ENCODE measurements at places on chromosomes 1 and 21.
A peak's percentile ranks its signal among the peaks of the same experiment; 100 is the strongest.

- peak; percentile 96 for DNase-seq
Observed at GRCh38 chr21:27581168-27581567, 614.3 kb upstream of the ADAMTS5 start.

DNA sequence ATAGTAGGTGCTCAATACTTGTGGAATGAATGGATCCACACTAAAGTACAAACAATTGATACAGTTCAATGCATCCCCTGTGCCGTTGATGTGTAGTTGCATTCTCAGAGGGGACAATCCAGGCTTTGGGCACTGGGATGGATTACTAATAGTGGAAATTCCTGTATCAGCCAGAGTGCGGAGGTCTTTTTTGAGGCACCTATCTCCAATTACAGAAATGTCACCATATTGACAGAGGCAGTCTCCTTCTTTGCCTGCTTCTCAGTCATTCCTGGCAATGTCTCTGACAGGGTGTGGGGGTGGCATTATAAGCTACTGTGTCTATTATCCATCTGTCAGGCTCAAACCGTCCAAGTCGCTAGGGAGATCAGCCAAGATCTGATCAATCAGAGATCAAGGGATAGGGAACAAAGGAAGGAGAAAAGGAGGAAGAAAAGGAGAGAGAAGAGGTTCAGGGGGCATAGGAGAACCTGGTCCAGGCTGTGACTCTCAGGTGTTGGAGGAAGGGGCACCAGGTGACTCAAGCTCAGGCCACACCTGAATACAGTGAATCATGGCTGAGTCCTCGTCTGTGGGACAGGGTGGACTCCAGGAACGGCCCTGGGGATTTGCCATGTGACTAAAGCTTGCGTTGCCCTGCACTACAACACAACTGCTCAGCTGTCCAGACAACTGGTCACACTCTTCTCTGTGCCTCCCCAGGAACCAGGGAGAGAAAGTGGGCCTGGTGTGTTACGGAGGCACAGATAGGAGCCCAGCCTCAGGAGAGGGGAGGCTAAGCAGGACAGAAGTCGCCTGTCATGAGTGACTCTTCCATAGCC lies 3.4 kb upstream of the LAMB3 start:
- DNase-seq: peak; percentile 97

DNA sequence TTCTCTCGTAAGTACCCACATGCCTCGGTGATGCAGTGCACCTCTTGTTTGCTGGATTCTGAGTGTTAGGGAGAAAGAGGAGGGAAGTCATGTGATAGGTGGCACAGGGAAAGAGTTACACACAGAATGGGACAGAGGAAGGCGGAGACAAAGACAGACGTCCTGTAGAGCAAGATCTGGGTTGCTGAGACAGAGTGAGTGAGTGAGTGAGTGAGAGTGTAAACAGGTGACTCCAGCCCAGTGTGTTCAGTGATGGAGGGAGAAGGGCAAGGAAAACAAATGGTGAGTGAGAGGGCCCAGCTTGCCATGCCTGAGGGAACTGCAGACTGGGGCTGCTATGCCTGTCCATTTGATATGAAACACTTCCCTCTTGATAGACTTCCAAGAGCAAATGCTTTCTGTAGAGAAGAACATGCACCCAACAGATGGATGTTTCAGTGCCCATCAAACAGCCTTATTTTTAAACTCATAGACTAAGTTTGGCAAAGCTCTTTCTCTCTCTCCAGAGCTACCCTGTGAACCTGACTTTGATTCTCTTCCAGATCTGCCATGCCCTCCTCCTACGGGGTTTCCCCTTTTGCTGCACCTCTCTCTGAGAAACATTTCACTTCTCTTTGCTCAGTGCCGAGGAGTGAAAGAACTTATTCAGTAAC lies 209.9 kb upstream of the COA6 start:
- no peak for DNase-seq

- no peak for DNase-seq
Observed at GRCh38 chr1:226706684-226707083, 32.4 kb downstream of the ITPKB start.

DNA sequence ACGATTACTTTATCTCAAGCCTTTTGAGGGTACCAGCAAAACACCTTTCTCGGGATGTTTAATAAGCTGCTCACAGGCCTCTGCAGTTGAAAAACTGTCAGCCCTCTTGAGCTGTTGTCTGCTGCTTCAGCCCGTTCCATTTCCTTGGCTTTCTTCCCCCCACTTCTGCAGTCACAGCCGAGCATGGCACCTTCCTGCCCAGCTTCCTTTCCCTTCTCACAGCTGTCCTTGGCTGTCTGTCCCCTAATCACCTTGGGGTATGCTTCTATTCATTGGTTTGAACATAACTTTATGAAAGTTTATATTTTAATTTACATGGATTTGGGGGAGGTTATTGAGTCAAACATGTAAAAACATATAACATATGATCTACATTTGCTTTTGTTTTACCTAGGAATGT lies 6.9 kb upstream of the PROX1 start:
- DNase-seq: no peak

DNA sequence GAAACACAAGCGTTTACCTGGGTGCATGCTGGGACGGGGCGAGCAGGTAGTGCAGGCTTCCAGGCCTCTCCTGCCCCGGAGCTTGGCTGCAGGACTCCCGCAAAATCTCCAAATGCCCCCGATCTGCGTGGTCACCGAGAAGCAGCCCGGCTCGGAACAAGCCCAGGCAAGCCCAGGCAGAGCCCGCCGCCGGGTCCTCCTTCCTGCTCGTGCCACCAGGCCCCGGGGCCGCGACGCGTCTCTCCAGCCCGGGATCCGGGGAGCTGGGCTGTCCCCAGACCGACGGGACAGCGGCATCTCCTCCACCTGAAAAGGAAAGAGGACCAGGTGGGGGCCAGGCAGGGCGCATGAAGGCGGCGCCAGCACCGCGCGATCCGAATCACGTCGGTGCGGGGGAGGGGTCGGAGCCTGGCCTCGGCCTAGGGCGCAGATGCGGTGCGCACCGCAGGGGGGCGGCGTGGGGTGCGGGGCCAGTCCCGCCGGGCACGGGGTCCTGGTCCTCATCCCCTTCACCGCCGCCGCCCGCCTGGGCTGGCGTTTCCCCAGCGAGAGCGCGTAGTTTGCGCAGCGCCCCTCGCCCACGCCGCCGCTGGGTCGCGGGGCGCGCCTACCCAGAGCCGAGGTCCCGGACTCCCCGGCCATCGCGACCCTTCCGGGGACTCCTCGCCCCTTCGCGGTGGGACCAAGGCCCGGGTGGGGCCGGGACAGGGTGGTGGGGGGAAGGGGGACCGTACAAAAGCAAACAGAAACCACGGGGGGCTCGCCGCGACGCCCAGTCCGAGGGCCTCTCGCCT lies 52.4 kb upstream of the H6PD start:
- DNase-seq: peak; percentile 67

- DNase-seq: peak; percentile 10
Observed at GRCh38 chr1:235867903-235868469, 1.3 kb upstream of the LYST start.

- DNase-seq: no peak
Observed at GRCh38 chr1:239657291-239657690, 270.9 kb downstream of the CHRM3 start.

GRCh38 chr1:233480198-233480597 lies 133.7 kb upstream of the KCNK1 start:
- no peak for DNase-seq

DNA sequence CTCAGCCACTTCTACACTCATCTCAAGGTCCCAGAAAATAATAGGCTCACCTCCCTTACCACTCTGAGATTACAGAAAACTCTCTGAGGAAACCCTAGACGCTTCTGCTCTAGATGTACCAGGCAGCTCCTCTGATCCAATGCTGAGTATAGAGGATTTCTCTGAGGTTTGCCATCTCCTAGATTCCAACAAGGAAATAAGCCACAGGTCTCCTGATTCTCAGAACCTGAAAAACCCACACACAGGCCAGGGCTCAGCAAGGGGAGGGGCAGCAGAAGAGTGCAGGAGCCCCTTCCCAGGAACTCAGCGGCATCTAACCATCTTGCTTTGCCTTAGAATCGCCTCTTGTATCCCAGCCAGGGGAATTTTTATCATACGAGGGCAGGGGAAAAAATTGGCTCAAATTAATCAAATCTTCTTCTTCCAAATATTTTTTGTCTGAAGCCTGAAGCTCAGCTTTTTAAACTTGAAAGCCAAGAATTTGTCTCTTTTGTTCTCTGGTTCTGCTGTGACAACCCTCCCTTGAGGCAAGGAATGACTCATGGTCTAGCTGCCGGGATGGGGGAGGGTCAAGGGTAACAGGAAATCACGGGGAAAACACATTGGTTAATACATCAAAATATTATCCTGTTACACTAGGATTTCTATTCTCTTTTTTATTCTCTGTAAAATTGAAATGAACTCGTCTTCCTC lies 30.8 kb downstream of the GORAB start:
- peak; percentile 77 for DNase-seq

GRCh38 chr1:170732252-170732588 lies 68.3 kb downstream of the PRRX1 start:
- no peak for DNase-seq

DNA sequence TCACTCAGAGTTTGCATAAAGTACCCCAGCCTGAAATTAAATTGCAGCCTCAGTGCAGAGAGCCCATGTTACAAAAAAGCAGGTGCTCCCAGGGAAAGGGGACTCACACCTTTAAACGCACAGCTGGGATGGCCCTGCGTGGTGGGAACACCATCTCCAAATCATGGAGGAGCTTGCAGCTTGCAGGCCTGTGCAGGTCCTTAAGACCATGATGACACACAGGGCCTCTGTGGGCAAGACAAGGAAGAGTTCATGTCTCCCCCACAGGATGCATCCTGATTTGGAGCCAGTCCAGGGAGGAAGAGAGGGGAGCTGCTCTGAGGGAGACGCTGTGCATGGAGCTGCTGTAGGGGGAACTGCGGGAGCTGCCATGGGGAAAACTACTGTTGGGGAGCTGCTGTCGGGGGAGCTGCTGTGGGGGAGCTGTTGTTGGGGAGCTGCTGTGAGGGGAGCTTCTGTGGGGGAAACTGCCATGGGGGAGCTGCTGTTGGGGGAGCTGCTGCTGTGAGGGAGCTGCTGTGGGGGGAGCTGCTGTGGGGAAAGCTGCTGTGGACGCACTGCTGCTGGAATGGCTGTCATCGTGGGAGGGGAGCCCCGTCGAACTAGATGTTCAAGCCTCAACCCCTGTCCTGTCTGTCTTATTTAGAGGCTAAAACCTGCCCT lies 113.9 kb downstream of the MATN1 start:
- no peak for DNase-seq

DNA sequence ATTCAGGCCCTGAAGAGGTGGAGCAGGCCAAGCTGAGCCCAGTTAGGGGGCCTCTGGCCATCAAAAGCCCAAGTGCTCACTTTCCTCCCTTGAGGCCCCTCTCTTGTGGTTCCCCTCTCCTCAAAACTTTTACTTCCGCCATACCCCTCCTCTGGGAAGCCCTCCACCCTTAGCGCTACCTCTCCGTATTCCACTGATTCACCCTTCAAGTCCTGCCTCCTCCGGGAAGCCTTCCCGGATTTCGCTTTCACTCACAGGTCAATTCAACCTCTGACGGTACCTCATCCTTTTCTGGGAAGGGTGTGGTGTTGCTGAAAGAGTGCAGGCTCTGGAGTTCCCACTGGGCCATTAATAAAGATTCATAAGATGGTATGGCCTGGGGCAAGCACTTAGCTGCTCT lies 19.1 kb downstream of the SPOCD1 start:
- no peak for DNase-seq

DNA sequence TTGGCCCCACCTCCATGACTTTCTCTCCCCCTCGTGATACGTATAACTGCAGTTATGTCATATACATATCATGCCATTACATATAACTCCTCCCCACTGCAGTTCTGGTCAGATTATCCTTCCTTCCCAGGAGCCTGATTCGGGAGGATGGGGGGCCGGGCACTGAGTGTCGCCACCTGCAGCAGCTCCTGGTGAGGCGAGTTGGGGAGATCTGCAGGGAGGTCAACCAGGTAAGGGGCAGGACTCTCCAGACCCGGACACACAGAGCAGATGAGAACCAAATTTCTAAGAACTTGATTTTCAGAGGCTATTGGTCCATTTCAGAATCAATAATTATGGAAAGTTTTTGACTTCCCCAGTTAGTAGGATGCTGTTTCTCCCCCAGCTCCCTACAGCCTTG lies 19.5 kb downstream of the HYI start:
- no peak for DNase-seq

DNA sequence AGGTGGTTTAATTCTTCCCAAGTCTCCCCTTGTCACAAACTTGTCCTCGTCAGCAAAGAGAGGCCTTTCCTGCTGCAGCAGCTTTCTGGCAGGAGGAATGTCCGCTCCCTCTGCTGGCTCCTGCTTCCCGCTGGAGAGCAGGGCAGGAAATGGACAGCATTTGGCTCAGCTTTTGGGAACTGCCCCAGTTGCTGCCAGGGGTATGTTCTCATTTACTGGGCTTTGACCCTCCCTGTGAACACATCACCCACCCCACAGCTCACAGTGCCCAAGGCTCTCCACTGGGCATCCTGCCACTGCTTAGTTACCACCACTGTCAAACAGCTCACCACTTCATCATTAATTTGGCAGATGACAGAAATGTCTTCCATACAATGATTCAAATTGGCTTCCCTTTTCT lies 75.4 kb downstream of the MRPL37 start:
- DNase-seq: peak; percentile 30

DNA sequence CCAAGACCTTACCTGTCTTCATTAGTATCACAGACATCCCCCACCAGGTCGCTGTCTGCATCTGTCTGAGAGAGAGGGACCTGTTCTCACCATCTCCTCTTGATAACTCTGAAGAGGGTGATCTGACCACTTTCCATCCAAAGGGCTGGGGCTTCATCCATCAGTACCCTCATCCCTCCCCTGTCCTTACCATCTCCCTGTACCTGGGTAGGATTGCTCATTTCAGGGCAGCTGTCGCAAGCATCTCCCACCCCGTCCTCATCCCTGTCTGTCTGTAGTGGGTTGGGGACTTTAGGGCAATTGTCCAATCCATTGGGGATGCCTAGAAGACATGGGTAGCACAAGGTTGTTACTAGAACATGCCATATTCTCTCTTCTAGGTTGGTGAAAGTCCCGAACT lies 7.9 kb downstream of the THBS3 start:
- no peak for DNase-seq

- DNase-seq: peak; percentile 46
Observed at GRCh38 chr1:95233319-95233736, 682 bp upstream of the RWDD3 start.

DNA sequence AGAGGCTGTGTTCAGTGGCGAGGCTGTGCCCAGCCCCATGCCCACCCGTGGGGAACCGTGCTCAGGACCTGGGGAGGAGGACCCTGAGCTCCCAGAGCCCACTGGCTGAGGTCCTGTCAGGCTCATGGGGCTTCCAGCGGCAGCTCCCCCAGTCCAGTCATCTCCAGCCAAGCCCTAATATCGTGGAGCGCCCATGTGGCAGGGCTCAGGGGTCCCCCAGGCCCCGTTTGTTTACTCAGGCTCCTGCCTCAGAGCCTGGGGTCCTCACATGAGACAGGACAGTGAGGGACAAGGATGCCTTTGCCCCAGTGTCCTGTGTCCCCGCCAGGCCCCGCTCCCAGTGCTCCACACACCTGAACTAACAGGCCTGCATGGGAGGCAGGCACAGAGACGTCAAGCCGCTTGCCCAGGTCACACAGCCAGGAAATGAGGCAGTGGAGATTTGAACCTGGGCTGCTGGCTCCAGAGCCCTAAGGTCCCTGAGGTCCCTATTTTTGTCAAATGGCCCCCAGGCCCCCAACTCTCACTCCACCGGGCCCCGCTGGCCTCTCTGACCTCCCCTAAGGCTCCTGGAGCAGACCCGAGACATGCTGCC lies 100.7 kb upstream of the ACTRT2 start:
- DNase-seq: no peak

GRCh38 chr1:179714159-179714558 lies 28.9 kb upstream of the FAM163A start:
- DNase-seq: no peak

- no peak for DNase-seq
Observed at GRCh38 chr21:30758306-30758705, 3.1 kb upstream of the KRTAP21-1 start.

- no peak for DNase-seq
Observed at GRCh38 chr1:19385221-19385620, 73.1 kb downstream of the SLC66A1 start.
